ENCODE measurements at places on chromosomes 7 and 10.

GRCh38 chr7:47329320-47329926 is 252.5 kb downstream of the TNS3 start:
- H3K36me3 ChIP-seq = no peaks in the 10 kb centered on the region
- H3K27me3 ChIP-seq = no peaks in the 10 kb centered on the region
- no peak overlapping the region for H3K27ac ChIP-seq
- peaks cover 18% of the 10 kb centered on the region for H3K4me1 ChIP-seq
- DNase-seq = no peak

DNA sequence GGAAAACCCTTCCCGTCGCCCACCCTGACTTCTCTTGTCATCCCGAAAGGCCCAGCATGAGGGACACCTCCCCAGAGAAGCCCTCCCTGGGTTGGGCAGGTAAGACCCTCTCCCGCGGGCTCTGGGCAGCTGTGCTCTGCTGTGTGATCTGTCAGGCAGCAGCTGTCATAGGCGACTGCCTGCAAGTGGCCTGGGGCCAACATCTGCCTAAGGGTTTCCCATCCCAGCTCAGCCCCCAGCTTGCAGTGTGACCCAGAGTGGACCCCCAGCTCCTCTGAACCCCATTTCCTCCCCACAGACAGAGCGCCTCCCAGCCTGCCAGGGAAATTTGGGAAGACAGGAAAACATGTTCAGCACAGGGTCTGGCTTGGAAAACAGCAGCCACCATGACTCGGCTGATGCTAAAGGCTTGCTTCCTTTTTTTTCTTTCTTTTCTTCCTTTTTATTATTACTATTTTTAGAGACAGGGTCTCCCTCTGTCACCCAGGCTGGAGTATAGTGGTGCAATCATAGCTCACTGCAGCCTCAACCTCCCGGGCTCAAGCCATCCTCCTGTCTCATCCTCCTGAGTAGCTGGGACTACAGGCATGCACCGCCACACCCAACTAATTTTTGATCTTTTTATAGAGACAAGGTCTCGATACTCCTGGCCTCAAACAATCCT is 18.3 kb upstream of the TNRC18 start:
- no peaks in the 10 kb centered on the region for H3K27me3 ChIP-seq
- no peak for DNase-seq
- H3K4me1 ChIP-seq = no peaks in the 10 kb centered on the region
- H3K4me3 ChIP-seq = no peak overlapping the region

- no peak for DNase-seq
- no peak overlapping the region for H3K4me3 ChIP-seq
- no peak overlapping the region for H3K27ac ChIP-seq
- no peaks in the 10 kb centered on the region for H3K4me1 ChIP-seq
Observed at GRCh38 chr7:139804571-139804970, 24.5 kb upstream of the TBXAS1 start.

DNA sequence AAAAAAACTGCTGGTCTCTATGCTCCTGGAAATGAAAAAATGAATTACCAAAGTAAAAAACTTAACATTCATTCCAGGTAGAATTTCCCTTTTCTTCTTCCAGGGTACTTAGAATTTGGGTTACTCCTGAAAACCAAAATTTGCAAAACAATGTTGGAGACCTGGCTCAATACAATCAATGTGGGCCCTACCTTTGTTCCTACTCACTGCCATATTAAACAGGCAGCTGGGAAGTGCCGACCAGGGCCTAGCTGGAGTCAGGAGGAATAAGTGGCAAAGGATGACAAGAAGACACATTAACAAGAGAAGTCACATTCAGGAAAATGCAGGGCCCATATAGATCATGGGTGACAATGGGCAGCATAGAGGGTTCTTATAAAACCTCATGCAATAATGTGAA is 6.4 kb upstream of the AGK start:
- no peaks in the 10 kb centered on the region for H3K27me3 ChIP-seq
- no peak overlapping the region for H3K4me3 ChIP-seq
- H3K4me1 ChIP-seq = 0 out of 2 replicates have a peak, but pooled peaks cover 3% of the 10 kb centered on the region
- peak; percentile 57 for DNase-seq

DNA sequence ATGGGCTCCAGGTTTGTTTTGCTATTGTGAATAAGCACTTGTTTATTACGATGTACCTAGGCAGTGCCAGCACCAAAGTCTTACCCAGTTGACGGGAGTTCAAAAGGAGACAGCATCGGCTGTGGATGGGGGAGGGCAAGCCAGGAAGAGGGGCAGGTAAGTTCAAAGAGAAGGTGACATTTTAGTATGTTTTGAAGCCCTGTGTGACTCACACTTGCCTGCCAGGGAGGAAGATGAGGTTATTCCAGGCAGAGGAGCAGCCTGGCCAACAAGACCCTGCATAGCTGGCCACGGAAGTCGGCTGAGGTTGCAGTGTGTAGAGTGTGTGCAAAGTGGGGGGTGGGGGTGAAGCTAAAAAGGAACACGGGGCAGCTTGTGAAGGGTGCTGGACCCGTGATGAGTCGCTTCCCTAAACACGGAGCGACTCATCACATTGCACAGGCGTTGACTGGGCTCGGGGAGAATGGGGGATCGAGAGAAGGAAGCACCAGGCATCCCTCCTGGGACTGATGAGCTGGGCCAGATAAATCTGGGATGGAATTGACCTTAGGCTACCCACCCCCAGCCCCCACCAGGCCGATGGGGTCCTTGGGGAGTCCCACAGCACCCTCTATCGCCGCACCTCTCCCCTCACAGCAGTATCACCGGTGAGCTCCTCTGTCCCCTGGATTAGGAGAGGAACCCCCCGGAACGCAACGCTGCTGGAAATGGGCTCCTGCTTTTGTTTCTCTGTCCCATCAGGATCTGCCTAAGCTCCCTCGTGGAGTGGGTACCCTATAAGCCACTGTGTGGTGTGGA is 97.9 kb upstream of the IKZF1 start:
- no peaks in the 10 kb centered on the region for H3K36me3 ChIP-seq
- no peak overlapping the region for H3K27ac ChIP-seq
- no peak overlapping the region for H3K4me3 ChIP-seq
- H3K4me1 ChIP-seq = no peaks in the 10 kb centered on the region
- H3K27me3 ChIP-seq = no peaks in the 10 kb centered on the region
- DNase-seq = no peak

DNA sequence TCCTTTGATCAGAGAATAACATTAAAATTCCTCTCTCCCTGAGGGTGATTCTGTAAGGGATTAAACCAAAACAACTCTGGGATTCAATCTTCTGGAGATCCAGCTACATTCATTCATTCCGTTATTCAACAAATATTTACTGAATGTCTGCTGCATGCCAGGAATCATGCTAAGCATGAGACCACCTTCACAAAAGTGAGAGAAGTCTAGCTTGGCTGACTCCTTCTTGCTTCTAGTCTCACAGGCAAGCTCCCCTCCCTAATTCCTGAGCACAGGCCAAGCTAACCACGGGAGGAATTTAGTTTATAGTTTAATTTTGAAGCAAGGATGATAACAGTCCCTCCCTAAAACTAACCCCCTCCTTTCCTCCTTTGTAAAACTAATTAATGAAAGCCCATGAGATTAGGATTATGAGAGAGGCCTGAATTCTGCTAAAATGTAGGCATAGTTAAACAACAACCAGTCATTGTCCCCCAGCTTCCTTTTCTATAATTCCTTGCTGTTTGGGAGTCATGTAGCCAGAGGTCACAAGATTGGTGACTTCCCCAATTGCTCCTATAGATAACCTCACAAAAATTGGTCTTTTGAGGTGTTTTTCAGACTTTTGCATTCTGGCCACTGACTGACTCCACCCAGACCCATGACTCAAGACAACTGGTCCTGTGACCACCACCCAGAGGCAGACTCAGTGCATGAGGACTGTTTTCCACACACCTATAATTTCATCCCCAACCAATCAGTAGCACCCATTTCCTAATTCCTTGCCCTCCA is 113.5 kb downstream of the ITGB8 start:
- H3K36me3 ChIP-seq = no peaks in the 10 kb centered on the region
- DNase-seq = no peak
- no peak overlapping the region for H3K4me3 ChIP-seq
- no peaks in the 10 kb centered on the region for H3K4me1 ChIP-seq
- H3K27me3 ChIP-seq = no peaks in the 10 kb centered on the region

- no peaks in the 10 kb centered on the region for H3K36me3 ChIP-seq
- H3K27ac ChIP-seq = no peak overlapping the region
- H3K27me3 ChIP-seq = no peaks in the 10 kb centered on the region
- no peak overlapping the region for H3K4me3 ChIP-seq
- DNase-seq = no peak
Observed at GRCh38 chr7:148473703-148474480, 116.7 kb upstream of the C7orf33 start.

GRCh38 chr7:120582916-120583315 is 275.0 kb downstream of the TSPAN12 start:
- no peak overlapping the region for H3K27ac ChIP-seq
- H3K36me3 ChIP-seq = no peaks in the 10 kb centered on the region
- DNase-seq = no peak
- no peaks in the 10 kb centered on the region for H3K27me3 ChIP-seq

DNA sequence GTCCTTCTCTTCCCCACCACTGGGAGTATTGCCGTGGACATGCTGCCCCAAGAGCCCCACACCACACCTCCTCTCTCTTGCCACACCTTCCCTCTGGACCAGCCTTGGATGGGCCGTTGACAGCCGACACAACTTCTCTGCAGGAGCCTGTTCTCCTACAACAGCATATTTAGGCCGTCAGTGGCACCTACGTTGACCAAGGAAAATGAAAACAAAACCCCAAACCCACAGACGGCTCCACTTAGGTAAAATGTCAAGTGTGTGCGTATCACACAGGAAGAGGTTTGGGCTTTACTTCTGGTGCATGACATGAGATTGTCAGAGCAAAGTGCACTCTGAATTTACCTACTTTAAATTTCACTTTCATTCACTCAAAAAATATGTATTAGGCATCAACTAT is 246.6 kb downstream of the ZMYND11 start:
- no peaks in the 10 kb centered on the region for H3K27me3 ChIP-seq
- no peak overlapping the region for H3K27ac ChIP-seq
- H3K4me3 ChIP-seq = no peak overlapping the region
- no peaks in the 10 kb centered on the region for H3K4me1 ChIP-seq

DNA sequence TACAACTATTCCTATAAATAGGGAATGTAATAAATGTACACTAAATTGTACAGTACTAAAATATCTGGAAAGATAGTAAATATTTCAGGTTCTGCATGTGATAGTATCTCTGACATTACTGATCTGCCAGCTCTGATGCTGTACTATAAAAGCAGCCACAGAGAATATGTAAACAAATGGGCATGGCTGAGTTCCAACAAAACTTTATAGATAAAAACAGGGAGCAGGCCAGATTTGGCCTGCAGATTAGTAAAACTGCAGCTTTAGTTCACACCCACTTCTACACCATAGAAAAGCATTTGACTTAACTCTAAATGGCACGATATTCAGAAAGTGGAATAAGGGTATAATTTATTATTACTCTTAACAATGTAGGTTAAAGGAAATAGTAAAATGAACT is 18.8 kb upstream of the TLL2 start:
- H3K27me3 ChIP-seq = no peaks in the 10 kb centered on the region
- DNase-seq = no peak
- H3K36me3 ChIP-seq = peaks cover 24% of the 10 kb centered on the region
- H3K27ac ChIP-seq = no peak overlapping the region
- no peaks in the 10 kb centered on the region for H3K4me1 ChIP-seq
- H3K4me3 ChIP-seq = no peak overlapping the region

DNA sequence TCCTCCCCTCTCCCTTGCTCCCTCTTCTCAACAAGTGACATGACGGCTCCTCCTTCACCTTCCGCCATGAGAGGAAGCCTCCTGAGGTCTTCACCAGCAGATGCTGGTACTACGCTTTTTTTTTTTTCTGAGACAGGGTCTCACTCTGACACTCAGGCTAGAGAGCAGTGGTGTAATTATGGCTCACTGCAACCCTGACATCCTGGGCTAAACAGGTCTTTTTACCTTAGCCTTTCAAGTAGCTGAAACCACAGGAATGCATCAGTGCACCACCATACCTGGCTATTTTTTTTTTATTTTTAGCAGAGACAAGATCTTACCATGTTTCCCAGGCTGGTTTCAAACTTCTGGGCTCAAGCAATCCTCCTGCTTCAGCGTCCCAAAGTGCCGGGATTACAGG is 43.6 kb downstream of the MDH2 start:
- no peak overlapping the region for H3K4me3 ChIP-seq
- DNase-seq = no peak
- H3K36me3 ChIP-seq = peaks cover 2% of the 10 kb centered on the region
- H3K27me3 ChIP-seq = no peaks in the 10 kb centered on the region
- H3K4me1 ChIP-seq = no peaks in the 10 kb centered on the region

- H3K27me3 ChIP-seq = no peaks in the 10 kb centered on the region
- H3K4me3 ChIP-seq = no peak overlapping the region
- no peak overlapping the region for H3K27ac ChIP-seq
- DNase-seq = no peak
- no peaks in the 10 kb centered on the region for H3K36me3 ChIP-seq
- no peaks in the 10 kb centered on the region for H3K4me1 ChIP-seq
Observed at GRCh38 chr7:112442210-112442609, 8.1 kb upstream of the IFRD1 start.

- H3K4me3 ChIP-seq = no peak overlapping the region
- no peaks in the 10 kb centered on the region for H3K4me1 ChIP-seq
- no peak for DNase-seq
- H3K27ac ChIP-seq = no peak overlapping the region
- H3K27me3 ChIP-seq = no peaks in the 10 kb centered on the region
Observed at GRCh38 chr10:123878666-123879303, 12.8 kb downstream of the CPXM2 start.

- DNase-seq = no peak
- no peak overlapping the region for H3K27ac ChIP-seq
- H3K36me3 ChIP-seq = no peaks in the 10 kb centered on the region
- H3K27me3 ChIP-seq = no peaks in the 10 kb centered on the region
- H3K4me1 ChIP-seq = no peaks in the 10 kb centered on the region
Observed at GRCh38 chr7:111107579-111107978, 16.7 kb downstream of the LRRN3 start.

DNA sequence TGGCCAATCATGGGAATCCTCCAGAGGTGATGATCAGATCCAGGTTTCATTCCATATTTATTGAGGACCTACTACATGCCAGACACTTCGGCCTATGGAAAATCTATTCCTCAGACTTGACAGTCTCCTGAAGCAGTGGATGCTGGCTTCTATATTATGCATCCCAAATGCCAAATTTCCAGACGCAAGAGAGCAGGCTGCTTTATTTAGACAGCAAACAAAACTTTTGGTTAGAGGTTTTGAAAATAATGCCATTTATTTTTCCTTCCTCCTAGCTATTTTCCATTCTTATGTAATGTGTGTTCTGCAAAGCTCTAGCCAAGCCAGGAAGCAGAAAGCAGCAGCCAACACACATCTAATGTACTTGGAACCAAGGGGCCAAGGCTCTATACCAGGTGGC is 330.8 kb downstream of the GPAM start:
- DNase-seq = no peak
- H3K27me3 ChIP-seq = no peaks in the 10 kb centered on the region
- no peak overlapping the region for H3K27ac ChIP-seq
- no peaks in the 10 kb centered on the region for H3K4me1 ChIP-seq

DNA sequence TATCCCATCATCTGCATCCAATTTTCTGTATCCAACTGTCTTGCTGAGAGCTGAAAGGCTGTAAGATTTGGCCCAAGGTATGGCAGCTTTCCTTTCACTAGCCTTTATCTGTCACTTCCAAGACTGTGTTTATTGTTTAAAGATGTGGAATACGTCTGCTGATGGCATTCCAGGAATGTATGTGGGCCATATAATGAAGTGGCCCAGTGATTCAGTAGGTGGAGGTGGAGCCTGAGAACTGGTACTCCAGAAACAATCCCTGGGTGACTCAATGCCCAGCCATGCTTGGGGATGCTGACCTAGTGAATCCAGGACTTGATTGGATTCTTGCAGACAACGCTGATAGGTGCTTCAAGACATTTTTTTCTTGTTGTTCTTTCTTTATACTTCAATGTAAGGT is 13.5 kb downstream of the NEUROD6 start:
- H3K36me3 ChIP-seq = no peaks in the 10 kb centered on the region
- peak; percentile 38 for DNase-seq
- H3K27me3 ChIP-seq = no peaks in the 10 kb centered on the region
- no peaks in the 10 kb centered on the region for H3K4me1 ChIP-seq
